ENCODE measurements at places on chromosomes 3 and 15. TPM values are rescaled to one million over a fixed set of nuclear protein-coding genes. Genes with fewer than 3 reads are reported as not detected.

The CGNL1 gene
- not detected for total RNA-seq

The C3orf85 gene
- not detected for total RNA-seq

The ROPN1 gene
- not detected for total RNA-seq

The GABRR3 gene
- total RNA-seq: not detected

The SLC27A2 gene
- 0.43 TPM for total RNA-seq

The SEMA6D gene
- not detected for total RNA-seq

The CLDN18 gene
- not detected for total RNA-seq

The FOXL2NB gene
- not detected for total RNA-seq

- no peak for DNase-seq
- no peaks in the 10 kb centered on the region for H3K27me3 ChIP-seq
- H3K27ac ChIP-seq: no peak overlapping the region
Observed at GRCh38 chr3:13042127-13042701, 31.0 kb downstream of the IQSEC1 start.

- H3K27ac ChIP-seq: no peak within 1 kb of the TSS
- H3K4me1 ChIP-seq: no peaks in the 10 kb centered on the region
- DNase-seq: no peak
- H3K4me3 ChIP-seq: no peak within 1 kb of the TSS
Observed at GRCh38 chr15:57375827-57376695, at the start of gene CGNL1. CGNL1 (plus strand) TSS chr15:57376505; CDS start chr15:57438000, 61,495 bp downstream.

DNA sequence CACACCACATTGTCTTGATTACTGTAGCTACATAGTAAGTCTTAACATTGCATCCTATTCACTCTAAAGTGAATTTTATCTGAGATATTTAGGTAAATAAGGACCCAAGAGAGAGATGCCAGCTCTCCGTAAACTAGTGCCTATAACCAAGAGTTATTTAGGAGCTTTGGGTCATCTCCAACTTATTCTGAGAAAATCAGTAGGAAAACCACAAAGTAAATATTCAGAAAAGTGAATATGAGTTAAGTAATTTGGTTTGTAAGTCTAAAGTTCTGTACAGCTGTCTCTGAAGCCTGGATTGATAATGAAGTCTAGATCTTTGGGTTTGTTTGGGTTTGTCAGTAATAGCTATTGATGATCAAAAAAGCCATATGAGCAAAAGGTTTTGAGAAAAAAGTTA is 120.0 kb downstream of the FNDC3B start:
- no peaks in the 10 kb centered on the region for H3K36me3 ChIP-seq
- no peaks in the 10 kb centered on the region for H3K4me1 ChIP-seq
- no peak overlapping the region for H3K27ac ChIP-seq
- DNase-seq: no peak
- H3K4me3 ChIP-seq: no peak overlapping the region

DNA sequence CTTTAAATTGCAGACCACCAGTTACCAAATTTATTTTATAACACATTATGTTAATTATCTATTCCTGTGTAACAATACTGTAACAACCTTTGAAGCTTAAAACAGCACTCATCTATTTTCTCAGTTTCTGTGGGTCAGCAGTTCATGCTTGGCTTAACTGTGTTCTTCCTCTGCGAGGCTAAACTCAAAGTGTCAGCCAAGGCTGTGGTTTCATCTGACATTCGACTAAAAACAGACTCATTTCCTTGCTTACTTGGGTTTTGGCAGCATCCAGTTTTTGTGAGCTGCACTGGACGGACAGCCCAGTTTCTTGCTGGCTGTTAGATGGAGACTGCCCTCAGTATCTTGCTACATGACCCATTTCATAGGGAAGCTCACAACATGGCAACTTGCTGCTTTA is 247.3 kb upstream of the KCNH8 start:
- no peaks in the 10 kb centered on the region for H3K4me1 ChIP-seq
- no peak overlapping the region for H3K27ac ChIP-seq
- H3K4me3 ChIP-seq: no peak overlapping the region

DNA sequence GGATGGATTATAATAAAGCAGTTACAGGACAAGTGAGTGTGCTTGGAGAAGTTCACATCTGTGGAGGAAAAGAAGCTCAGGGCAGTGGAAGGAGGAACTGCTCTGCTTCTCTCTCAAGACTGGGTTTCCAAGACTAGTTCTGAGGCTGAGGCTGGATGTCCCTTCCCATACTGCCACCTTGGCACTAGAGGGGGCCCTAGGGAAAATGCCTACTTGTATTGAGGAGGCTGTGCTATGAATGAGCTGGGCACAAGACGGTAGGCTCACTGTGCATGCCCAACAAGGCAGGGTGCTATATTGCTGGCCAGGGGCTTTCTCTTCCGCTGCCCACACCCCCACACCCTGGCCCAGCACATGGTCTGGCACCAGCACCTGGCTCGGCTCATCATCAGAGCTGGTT is 65.2 kb downstream of the SLCO2A1 start:
- no peaks in the 10 kb centered on the region for H3K4me1 ChIP-seq
- no peaks in the 10 kb centered on the region for H3K27me3 ChIP-seq
- H3K27ac ChIP-seq: no peak overlapping the region
- no peaks in the 10 kb centered on the region for H3K36me3 ChIP-seq
- H3K4me3 ChIP-seq: no peak overlapping the region
- DNase-seq: no peak

GRCh38 chr3:37029111-37029510 is 35.8 kb downstream of the MLH1 start:
- no peak overlapping the region for H3K27ac ChIP-seq
- no peaks in the 10 kb centered on the region for H3K27me3 ChIP-seq
- H3K4me3 ChIP-seq: no peak overlapping the region
- no peak for DNase-seq
- no peaks in the 10 kb centered on the region for H3K4me1 ChIP-seq
- peaks cover 90% of the 10 kb centered on the region for H3K36me3 ChIP-seq

DNA sequence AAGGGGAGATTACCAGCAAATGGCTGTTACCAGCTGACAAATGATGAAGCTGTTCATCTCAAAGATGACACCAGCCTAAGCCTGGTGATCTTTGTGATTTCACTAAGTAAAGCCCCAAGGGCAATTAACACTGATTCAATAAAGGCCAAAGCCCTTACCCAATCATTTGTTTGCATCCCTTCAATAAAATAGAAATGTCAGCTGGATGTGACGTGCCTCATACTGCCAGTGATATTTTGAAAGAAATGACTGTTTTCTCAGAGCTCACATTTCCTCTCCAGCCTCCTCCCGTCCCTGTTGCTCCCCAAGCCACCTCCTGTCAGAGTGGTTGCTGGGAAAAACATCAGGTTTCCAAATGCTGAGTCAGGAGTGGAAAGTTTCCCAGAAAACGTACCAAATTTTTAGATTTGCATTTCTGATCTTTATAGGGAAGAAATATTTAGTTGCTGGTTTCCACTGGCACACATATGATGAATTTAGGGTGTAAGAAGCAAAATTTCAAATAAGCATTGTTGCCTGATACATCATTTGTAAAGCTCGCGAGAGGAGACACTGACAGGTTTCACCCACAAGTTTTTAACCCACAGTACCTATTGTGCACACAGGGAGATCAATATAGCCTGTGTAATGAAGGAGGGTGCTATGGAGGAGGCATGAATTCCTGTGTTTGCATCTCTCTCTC is 21.0 kb downstream of the C2CD4A start:
- H3K36me3 ChIP-seq: no peaks in the 10 kb centered on the region
- DNase-seq: no peak
- no peaks in the 10 kb centered on the region for H3K4me1 ChIP-seq
- H3K27ac ChIP-seq: no peak overlapping the region

- no peaks in the 10 kb centered on the region for H3K36me3 ChIP-seq
- H3K4me1 ChIP-seq: no peaks in the 10 kb centered on the region
- no peak overlapping the region for H3K4me3 ChIP-seq
- no peaks in the 10 kb centered on the region for H3K27me3 ChIP-seq
- DNase-seq: no peak
Observed at GRCh38 chr15:25244731-25245585, 193.9 kb downstream of the UBE3A start.

DNA sequence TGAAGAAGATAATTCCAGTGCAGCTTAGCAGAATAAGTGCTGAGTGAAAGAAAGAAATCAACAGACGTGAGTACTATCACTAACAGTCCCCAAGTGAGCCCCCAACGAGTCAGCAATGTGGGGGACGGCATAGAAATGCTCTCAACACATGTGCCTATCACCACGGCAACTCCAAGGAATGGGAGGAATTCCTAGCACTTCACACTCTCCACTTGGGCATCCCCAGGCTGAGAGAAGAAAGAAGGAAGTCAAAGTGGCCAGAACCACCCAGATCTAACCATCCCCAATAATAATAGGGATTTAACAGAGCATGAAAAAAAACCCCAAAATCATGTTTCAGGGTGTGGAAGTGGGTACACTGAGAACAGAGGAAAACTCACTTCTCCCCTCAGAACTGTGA is 29.3 kb upstream of the CPNE4 start:
- no peaks in the 10 kb centered on the region for H3K27me3 ChIP-seq
- no peak overlapping the region for H3K4me3 ChIP-seq
- H3K27ac ChIP-seq: no peak overlapping the region
- DNase-seq: no peak

DNA sequence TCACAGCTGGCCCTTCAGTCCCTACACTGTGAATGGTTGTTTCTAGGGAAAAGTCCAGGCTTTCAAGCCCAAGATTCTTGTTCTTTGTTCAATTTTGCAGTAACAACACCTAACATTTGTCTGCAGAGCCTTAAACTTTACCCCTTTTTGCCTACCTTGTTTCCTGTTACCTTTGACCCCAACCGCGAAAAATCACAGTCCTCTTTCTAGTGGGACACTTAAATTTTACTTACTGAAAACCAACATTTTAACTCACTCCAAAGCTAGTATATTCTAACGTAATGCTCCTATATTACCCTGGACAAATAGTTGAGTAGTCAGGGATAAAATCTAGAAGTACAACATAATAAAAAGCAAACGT is 649 bp upstream of the PIK3CB start:
- DNase-seq: no peak
- H3K4me3 ChIP-seq: peak overlapping the region; percentile 90
- peaks cover 21% of the 10 kb centered on the region for H3K4me1 ChIP-seq
- H3K36me3 ChIP-seq: no peaks in the 10 kb centered on the region
- H3K27ac ChIP-seq: peak overlapping the region; percentile 80
- no peaks in the 10 kb centered on the region for H3K27me3 ChIP-seq

Data from naive thymus-derived CD4-positive, alpha-beta T cell (primary cell).